ENCODE measurements at places on chromosomes 13 and 19.

- no peak for DNase-seq
These were observed 125.2 kb downstream of the KDM4B start for GRCh38 chr19:5093948-5094718.

- DNase-seq = no peak
These were observed 39.3 kb downstream of the GGACT start for GRCh38 chr13:100549316-100549715.

DNA sequence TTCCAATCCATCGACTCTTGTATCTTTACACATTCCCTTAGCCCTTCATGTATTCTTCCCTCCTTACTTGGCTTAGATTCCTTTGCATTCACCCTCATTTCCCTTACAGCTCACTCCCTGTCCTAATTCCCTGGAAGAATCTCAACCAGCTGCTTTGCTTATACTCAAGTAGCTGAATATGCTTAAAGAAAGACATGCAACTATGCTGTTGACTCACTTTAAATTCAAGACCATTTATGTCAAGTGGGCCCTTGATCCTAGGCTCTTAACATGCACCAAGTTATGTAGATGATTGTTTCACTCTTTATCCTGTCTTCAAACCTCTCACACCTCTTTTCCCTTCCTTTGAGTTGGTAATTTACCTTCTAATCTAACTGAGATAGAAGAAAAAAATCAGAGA, 7.4 kb downstream of the CCDC122 start:
- DNase-seq = no peak

DNA sequence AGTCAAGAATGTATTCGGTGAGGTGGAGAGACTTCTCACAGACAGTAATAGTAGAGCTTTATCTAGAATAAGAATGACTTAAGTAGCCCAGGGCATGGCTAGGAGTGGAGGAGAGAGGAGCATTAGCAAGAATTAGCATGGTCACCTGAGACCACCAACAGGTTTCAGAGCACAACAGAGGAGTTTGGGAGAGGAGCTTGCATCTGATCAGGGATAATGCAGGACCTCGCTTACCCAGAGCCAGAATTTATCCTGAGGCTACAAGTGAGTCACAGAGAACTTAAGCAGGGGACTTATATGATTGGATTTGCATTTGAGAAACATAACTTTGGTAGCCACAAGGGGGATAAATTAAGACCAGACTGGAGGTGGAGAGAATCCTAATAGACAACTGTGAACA, 102.1 kb upstream of the FNDC3A start:
- DNase-seq = no peak

DNA sequence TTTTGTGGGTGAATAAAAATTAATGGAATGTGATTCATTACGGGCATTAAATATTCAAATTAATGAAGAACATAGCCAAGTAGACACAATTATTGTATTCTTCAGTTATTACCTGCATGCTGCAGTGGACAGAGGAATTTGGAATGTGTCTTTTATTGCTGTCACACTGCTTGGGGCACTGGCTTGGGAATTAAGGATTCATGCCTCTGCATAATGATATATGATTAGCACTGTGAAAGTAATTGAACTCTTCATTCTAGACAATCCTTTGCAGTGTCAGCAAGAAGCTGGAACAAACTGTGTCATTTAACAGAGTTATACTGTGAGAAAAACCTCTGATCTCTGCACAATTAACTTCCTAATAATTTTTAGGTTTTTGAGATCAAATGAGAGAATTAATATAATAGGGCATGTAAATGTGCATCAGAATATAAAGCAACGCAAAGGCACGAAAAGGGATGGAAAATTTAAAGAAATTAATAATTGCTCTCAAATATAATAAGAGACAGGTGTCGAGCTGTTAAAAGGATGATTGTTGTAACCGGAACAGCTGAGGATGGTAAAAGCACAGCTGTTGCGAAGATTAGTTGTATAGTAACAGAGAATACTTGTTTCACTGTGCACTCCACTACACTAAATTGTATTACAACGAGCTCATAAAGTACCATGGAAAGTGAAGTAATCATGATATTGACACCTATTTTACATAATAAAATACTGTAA, 235.1 kb upstream of the MIR17HG start:
- no peak for DNase-seq

- DNase-seq = peak; percentile 22
These were observed 52.0 kb downstream of the TDRD3 start for GRCh38 chr13:60448907-60449510.

GRCh38 chr13:68261105-68261504, 1031.0 kb upstream of the PCDH9 start:
- no peak for DNase-seq

DNA sequence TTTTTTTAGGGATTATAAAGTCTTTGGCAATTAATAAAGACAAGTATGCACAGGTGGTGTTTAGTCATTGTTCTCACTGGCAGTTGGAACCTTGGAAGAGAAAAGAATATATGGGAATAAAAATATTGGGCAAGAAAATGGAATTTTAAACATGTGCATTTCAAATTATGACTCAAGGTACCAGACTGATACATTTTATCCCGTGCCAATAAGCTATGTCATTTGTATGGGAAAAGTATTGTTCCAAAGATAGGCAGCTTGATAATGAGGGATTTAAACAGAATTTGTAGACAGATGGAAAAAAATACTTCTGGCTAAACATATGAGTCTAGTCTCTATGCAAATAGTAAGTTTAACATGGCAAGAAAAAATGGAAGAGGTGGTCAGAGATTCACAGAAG, 169.5 kb upstream of the UFM1 start:
- no peak for DNase-seq

- DNase-seq = peak; percentile 10
These were observed 268.3 kb downstream of the RFC3 start for GRCh38 chr13:34086281-34086680.

DNA sequence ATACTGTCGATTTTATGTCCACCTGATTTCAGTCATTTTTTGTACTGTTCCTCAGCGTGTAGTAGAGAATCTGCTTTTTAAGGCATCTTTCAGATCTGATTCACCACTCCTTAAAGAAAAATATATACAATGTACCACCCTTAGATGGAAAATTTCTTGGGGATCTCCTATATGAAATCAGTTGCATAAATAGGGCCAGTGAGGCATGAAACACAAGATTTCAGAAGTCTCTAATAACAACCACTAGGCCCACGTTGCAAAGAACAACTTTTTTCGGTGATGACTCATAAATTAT, 1.4 kb downstream of the USP12 start:
- DNase-seq = peak; percentile 51

DNA sequence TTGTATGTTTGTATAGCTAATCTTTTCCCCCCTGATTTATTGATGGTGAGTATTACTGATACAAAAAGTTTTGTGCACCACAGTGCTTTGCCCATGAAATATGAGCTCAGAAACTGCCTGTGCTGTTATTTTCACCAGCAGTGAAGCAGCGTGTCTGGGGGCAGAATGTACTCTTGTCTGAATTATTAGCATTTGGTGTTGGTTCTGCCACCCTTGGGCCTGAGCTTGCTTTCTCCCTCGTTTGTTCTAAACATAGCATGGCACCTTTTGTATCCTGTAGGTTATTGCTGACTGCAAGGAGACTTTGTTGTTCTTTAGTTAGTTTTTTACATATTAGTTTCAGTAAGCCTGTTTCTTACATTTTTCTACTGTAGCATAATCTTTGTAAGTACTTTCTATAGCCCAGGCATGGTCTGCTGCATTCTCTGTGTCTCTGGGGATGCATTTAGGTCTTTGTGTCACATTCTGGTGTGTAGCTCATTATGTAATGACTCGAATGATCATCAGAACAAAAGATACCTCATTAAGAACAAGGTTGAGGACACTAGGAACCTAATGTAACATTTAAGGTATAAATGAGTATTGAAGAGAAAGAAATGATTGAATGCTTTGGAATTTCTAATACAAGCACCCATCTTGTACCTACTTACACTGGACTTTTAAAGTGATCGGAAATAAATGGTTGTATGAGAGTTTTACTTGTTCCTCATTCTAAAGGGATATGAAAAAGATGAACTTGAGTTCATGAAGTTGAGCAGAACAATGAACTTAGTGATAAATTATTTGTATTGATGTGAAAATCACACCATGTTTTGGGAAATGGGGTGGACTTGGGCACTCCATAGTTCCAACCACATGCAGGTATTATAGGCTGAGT, 50.3 kb upstream of the GPI start:
- no peak for DNase-seq

- no peak for DNase-seq
These were observed 23.5 kb downstream of the ARL11 start for GRCh38 chr13:49651570-49652354.

DNA sequence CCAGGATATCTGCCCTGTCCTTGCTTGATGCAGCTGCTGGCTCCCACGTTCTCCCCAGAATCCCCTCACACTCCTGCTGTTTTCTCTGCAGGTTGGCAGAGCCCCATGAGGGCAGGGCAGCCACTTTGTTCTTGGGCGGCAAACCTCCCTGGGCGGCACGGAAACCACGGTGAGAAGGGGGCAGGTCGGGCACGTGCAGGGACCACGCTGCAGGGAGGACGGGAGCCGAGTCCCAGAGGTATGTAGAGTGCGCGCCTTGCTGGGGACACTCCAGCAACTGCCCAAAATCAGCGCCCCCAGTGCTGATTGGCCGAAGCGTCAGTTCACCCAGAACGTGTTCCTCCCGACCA, 30.3 kb upstream of the MIER2 start:
- DNase-seq = no peak

- DNase-seq = peak; percentile 71
These were observed 22.2 kb downstream of the PCID2 start for GRCh38 chr13:113186061-113186900.

DNA sequence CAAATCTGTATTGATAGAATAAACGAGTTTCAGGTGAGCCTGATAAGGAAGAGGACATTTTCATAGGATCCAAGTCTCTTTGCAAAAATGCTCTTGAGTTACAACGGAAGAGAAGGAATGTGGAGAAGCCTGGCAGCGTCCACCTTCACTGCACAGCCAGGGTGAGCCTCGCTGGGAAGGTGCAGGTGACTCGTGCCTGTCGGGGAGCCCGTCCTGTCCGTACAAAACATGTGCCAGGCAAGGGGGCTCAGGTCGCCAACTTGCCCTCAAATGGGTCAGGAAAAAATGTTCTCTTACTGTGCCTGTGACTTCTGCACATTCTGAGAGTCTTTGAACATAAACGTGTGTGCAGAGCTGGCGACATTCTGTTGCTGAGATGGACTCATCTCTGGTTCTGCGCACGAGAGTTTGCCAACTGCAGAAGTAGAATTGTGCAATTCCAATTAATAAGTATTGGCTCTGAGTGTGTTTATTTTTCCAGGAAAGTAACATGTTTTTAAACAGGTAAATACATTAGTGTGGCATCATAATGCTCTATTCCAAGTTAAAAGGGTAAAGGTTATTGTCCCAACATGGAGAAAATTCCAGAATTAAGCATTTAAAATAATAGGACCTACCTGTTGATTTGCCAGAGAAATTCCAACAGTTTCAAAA, 28.6 kb downstream of the NAXD start:
- DNase-seq = no peak

GRCh38 chr13:86826232-86826631, 844.9 kb upstream of the SLITRK5 start:
- DNase-seq = no peak

DNA sequence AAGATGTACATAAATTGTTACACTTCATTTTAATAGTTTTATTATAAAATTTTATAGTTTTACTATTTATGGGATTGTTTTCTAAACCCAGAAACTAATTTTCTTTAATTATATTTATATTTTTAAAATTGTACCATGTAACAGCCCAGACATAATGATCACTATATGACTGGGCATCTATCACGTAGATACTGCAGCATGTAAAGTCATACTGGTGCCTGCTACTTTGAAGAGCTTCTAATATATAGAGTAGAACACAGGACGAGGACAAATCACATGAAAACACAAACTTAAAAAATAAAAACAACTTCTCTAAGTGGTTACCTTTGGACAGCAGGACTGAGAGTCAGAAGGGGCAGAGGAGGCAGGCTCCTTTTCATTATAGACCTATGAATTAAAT, 5.3 kb downstream of the ELF1 start:
- DNase-seq = no peak

GRCh38 chr13:80118506-80118905, 222.4 kb downstream of the SPRY2 start:
- no peak for DNase-seq

DNA sequence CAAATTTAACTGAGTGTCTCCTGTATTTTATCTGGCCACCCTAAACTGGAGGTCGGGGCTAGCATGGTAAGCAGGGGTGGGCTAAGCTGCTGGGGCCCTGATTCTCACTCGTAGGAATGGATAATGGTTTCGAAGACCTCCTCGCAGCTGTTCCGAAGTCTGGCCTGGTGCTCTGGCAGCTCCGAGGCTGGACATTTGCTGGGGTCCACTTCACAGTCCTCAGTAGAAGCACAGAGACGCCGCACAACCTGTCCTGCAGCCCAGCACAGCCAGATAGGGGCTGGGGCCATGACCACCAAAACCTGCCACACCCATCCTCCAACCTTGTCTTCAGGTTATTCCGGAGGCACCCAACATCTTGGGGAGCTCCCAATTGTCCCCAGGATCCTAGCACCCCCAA, 6.2 kb upstream of the WIZ start:
- no peak for DNase-seq

DNA sequence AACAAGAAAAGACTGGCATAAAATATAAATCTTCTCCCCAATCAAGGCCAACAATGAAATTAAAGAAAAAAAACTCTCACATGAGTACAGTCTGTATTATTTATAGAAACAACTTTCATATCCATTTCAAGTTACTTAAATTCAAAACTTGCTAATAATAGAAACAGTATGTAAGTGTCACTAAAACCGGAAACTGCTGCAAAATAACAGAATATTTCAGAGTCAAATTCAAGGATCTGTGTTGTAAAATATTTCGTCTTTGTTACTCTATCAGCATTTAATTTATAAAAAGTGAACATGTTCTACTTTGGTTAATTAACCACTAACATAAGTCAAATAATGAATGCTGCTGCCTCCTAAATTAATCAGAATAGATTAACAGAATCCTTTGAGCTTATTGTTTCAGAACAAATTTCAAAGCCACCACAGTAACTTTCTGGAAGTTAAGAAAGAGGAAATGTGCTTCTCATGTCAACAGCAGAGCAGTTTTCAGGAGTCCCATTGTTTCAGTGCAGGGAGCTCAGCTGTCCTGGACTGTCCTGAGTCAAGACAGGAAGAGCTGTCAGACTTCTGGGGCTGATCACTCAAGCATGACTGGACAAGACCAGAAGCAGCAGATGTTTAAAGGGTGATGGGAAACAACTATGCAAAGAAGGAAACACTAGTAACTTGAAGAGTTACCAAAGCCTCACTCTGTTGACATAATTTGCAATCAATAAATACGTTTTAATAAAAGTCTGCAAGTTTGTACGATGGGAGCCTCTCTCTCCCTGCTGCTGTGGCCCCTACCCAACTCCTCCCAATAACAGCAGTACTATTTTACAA, 76.9 kb downstream of the FOXO1 start:
- peak; percentile 70 for DNase-seq

GRCh38 chr19:1265615-1266128, 3.5 kb upstream of the CIRBP start:
- DNase-seq = no peak

DNA sequence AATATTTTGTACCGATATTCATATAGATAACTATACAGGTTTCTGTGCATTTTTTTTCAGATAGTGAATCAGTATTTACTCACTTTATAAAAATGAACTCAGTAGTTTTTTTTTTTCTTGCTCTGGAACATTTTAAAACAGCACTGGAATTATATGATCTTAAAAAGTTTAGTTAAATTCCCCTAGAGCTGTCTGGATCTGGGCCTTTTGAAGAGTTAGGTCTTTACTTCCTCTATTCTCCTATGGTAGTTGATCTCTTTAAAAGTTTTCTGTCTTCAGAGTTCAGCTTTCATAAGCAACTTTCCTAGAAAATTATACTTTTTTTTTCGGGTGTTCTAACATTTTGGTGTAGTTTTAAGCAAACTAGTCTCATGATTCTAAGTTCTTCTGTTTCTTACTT, 21.8 kb upstream of the RBM26 start:
- DNase-seq = no peak

GRCh38 chr19:46890423-46891170, 29.8 kb downstream of the ARHGAP35 start:
- no peak for DNase-seq

Data from GM10248 (cell line).